ENCODE measurements at places on chromosomes 16 and 17.

DNA sequence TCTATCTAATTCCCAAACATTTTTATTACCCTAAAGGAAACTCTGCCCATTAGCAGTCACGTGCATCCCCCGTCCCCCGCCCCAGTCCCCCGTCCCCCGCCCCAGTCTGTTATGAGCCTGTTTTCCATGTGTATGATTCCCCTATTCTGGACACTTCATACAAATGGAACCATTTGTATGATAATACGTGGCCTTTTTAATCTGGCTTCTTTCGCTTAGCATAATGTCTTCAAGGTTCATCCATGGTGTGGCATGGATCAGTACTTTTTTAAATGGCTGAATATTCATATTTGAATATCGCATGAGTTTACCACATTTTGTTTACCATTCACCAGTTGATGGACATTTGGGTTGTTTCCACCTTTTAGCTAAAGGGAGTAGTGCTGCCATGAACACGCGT is 49.5 kb downstream of the DNAH2 start:
- DNase-seq: no peak

DNA sequence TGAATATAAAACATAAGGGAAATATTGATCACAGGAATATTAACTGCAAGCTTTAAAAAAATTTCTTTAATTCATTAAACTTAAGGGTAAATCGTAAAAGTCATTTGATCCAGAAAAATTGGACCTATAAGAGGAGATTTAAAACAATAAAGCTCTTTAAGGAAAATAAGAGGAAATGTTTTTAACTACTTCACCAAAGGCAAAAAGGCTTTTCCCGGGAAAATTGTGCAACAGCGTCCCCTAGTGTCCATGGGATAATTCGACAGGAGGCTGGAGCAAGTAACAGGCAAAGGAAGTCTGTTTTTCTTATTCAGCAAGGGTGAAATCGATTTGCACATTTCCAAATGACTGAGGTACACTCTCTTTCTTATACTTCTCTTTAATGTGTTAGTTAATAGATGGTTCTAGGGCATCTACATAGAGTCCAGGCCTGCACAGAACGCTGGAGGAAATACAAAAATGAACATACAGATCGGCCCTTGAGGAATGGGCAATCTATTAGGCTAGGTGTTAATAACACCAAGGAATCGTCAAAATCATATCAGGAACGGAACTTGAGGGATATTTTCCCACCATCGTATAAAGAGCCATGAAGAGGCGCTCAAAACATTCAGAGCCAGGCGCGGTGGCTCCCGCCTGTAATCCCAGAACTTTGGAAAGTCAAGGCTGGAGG is 61.4 kb downstream of the ZNF18 start:
- peak; percentile 63 for DNase-seq

GRCh38 chr17:63240106-63240505 is 206.0 kb downstream of the CYB561 start:
- no peak for DNase-seq

- DNase-seq: no peak
These were observed 452.8 kb downstream of the SLC39A11 start for GRCh38 chr17:72639711-72640110.

GRCh38 chr16:2056077-2056476 is 8.3 kb downstream of the TSC2 start:
- DNase-seq: peak; percentile 35

DNA sequence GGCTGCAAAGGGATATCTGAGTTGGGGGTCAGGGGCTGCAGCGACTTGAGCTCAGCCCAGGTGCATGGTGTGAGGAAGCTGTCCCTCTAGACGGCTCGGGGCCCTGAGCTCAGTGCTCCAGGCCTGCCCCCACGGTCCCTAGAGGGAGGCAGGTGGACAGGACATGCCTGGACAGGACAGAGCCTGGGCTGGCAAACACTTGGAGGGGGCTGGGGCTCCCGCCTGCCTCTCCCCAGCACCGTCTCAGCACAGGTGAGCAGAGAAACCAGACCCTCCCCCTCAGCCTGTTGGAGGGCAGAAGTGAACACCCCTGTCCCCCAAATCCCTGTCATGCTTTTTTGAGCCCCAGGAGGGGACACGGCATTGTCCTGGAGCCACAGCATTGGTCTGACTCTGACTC is 11.4 kb upstream of the SLC38A10 start:
- DNase-seq: no peak

DNA sequence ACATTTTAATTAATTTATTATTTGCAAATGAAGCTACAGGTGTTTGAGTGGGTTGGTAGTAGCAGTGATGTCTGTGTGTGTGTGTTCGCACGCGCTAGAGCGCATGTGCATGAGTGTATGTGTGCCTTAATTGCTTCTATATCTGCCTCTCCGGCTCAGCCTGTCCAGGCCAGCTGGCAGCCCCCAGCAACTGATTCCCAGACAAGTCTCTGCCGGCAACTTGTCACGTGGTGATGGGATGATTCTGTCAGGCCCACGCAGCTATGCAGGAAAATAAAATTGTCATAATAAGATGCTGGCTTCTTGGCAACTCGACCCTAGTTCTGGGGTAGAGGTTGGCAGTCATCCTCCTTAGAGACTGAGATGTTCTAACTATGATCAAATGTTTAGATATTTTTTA is 712.8 kb upstream of the SOX9 start:
- peak; percentile 8 for DNase-seq

DNA sequence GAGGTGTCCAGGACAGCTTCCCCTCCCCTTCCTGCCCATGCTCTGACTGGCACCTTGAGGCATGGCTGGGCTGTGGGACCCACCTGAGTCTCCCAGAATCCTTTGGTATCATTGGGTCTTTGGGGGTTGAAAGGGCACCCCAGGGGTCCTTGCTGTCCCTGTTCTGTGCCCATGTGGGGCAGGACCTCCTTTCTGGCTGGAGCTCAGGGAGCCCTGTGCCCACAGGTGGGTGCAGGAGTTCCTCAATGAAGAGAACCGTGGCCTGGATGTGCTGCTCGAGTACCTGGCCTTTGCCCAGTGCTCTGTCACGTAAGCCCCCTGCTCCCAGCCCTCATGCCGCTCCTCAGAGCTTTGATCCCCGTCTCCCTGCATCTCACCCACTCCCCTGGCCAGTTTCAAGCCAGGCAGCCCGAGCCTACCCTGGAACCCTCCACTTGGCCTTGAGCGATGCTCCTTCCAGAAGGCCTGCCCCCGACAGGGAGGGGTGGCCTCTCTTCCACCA is 11.8 kb downstream of the FMNL1 start:
- no peak for DNase-seq

GRCh38 chr17:28317966-28318758 is 838 bp upstream of the TMEM97 start:
- DNase-seq: no peak

- no peak for DNase-seq
These were observed 242.6 kb upstream of the GSE1 start for GRCh38 chr16:85370543-85370880.

DNA sequence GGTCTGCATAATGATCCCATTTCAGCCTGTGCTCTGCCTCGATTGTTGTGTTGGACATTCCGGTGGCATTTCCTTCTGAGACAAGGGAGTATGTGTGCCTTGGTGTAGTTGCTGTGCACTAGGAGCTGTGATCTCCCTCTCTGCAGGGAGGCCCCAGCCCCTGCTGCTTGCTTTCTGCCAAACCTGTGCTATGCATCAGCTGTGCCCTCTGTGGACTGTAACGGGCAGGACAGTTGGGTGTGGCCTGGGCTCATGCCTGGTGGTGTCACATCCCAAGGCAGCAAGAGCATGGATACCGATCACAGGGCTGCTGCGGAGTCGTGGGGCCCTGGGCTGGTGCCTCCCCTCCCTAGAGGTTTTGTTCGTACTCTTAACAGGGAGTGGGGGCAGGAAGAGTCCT is 3.8 kb upstream of the JPT2 start:
- no peak for DNase-seq

GRCh38 chr16:29849505-29849904 is 13.5 kb downstream of the CDIPT start:
- no peak for DNase-seq

GRCh38 chr17:2755891-2756724 is 6.7 kb upstream of the CCDC92B start:
- peak; percentile 5 for DNase-seq

Data from fibroblast of mammary gland (primary cell).